Pancreas (tissue), 10 donors: ENCODE measurements at places on chromosomes 4 and X.

GRCh38 chr4:150182794-150183193, 104.5 kb downstream of the DCLK2 start:
- no peak for DNase-seq

DNA sequence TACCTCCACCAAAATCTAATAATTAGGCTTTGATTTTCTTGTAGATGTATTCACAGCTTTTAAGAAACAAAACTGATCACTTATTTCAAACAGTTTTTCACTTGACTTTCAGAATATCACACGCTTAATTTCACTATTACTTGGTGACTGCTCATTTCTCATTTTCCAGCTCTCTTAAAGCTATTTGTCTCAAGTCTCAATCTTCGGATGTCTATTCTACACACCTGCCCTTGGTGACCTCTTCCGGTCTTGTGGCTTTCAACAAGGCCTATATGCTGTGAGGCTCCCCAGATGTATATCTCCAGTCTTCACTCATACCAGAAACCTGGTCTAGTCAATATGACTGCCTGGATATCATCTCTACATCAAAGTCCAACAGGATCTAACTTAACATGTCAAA, 34.9 kb upstream of the ANXA10 start:
- no peak for DNase-seq

- no peak for DNase-seq
Observed at GRCh38 chr4:142405695-142406498, 440.2 kb downstream of the INPP4B start.

DNA sequence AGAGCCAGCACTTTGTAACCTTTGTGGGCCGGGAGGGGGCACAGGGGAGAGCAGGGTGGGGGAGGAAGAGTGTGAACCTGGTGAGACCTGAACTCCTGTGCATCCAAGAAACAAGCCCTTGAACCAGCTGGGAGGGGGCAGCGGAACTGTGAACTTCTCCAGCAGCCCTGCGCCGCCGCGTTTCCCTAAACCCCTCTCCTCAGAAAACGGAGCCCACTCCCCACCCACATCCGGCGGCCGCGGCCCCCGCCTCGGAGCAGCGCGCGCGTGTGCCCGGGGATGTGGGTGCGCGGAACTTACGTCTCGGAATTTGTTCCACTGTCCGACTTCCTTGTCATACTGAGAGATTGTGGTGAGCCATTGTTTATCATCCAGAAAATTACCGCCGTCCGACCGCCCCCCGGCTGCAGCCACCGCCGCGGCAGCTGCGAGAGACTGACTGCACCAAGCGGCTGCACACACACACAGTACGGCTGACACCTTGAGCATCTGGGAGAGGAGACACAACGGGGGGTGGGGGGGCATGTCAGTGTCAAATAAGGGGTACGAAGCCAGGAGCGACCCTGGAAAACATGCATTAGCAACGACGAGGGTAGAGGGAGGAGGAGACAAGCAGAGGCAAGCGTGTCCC, 494 bp downstream of the SPOCK3 start:
- DNase-seq: no peak

DNA sequence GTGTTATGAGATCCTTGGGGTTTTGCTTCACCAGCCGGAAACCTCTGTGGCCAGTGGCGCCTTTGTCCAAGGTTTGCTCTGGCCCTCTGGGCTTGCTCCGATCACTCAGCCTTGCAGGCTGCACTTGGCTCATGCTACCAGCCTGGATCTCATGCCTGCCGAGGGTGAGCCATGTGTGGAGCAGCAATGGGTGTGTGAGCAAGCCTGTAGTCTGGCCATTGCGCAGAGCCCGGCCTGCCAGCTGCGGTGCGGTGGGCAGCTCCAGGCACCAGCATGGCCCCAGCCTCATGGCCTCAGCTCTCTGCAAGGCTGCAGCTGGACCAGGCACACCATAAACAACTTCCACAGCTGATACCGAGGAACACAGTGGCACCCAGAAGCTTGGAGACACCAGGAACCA, 17.8 kb downstream of the SULT1B1 start:
- no peak for DNase-seq

- DNase-seq: no peak
Observed at GRCh38 chr4:6740347-6740746, 24.4 kb downstream of the BLOC1S4 start.

GRCh38 chr4:150145946-150146340, 67.7 kb downstream of the DCLK2 start:
- no peak for DNase-seq

DNA sequence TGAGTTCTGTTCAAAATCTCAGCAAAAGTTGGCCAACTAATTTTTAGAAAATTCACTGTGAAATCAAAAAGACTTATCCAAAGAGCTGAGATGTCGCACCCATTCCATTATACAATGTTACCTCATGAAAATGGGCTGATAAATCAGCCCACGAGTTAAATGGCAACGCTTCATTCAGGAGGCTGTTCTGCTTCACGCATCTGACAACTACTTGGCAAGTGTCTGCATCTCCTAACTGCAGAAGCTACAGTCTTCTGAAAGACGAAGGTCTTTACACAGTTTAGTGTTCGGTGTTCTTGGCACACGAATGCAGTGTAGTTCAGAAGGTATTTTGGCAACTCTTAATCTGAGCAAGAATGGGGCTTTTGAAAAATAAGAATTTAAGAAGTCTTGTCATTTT, 166.6 kb upstream of the DKK2 start:
- DNase-seq: no peak

- no peak for DNase-seq
Observed at GRCh38 chr4:15771216-15772058, 6.7 kb upstream of the CD38 start.

DNA sequence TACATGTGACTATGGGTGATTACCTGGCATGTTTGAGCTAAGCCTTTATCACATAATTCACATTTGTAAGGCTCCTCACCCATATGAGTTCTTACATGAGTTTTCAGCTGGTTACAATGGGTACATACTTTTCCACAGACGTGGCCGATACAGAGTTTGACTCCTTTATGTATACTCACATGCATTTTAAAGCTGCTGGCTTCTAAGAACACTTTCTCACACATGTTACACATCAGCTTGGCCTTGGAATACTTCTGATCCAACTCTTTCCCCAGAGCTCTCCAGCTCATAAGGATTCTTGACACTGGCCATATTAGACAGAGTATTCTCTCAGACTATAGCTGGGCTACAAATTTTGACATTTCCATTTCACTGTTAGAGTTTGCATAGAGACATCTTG, 66.3 kb downstream of the TAB3 start:
- DNase-seq: no peak
